Activated CD8-positive, alpha-beta memory T cell treated with anti-CD3 and anti-CD28 coated beads, Interleukin-2, amount 50 U/mL, for 48 hours (primary cell): ENCODE measurements at places on chromosomes 7 and 10.

- no peak for DNase-seq
These were observed 6.9 kb upstream of the VDAC2 start for GRCh38 chr10:75203724-75204123.

DNA sequence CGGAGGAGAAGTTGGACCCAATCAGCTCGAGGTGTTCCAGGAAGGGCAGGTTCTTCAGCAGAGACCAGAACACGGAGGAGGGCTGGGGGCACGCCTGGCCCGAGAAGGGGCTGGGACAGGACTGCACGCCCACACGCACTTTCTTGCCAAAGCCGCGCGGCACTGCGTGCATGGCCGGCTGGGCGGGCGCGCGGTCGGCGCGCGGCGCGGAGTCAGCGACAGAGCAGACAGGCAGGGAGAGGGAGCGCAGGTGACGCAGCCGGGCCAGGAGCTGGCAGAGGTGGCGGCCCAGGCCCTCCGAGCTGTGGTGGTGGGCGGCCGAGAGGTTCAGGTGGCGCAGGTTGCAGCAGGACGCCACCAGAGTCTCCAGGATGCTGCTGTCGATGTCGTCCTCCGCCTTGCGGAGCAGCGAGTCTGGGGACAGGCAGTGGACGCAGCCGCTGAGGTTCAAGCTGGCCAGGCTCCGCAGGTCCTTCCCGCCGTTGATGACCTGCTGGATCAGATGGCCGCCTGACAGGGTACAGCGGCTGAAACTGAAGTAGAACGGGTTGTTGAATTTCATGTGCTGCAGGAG lies 77.2 kb upstream of the TNRC18 start:
- no peak for DNase-seq

DNA sequence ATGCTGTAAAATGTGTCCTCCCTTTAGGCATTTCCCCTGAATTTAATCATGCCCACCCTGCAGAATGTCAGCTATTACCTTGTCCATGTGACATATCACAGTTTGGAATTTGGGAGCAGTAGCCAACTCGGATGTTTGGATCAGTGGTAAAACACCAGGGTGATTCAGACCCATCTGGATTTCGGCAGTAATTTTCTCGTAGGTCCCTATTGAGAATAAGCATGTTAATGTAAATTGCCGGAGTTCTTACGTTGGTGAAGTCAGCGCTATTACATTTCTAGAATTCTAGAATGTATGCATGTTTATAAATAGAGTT lies 44.1 kb downstream of the HGF start:
- DNase-seq: no peak

DNA sequence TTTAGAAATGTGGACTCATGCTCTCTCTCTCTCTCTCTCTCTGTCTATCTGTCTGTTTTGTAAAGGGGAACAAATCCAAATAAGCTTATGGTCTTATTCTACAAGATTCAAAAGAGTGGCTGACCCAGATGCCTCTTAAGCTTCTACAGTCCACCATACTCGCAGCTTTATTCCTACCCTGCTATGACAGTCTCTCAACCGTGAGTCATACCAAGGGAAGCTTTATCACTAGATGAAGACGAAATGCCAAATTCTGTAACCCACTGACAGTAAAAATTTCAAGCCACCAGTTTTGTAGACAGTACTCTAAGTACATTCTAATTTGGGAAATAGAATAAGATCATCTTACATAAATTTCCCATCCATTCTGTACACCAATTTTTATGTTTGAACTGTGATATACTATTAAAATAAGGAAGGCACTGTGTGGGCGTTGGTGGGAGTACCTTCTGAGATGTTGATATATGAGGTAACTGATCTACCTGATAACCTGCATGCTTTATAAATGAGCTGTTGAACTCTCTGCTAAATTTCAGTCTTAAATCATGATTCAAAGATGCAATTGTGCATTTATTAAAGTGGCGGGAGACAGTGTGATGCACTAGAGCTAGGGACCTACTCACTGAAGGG lies 153.2 kb downstream of the KLF6 start:
- DNase-seq: no peak

- DNase-seq: no peak
These were observed 329.3 kb downstream of the CACNA2D1 start for GRCh38 chr7:82114237-82114636.
